IPS DF 19.7 (cell line): ENCODE measurements at places on chromosomes 3 and 15.

DNA sequence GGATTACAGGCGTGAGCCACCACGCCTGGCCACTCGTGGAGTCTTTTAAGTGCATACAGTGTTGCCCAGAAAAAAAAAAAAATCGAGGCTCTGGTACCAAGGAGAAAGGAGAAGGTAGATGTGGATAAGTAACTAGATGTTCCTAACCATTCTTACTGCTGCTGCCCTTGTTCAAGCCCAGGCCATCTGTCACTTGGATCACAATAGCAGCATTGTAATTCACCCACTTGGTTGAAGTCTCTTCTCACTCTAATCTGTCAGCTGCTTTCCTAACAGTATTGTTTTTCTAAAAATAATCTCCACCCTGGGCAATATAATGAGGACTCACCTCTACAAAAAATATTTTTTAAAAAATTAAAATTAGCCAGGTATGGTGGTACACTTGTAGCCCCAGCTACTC is 58.0 kb upstream of the CRTC3 start:
- DNase-seq: no peak

- DNase-seq: no peak
Observed at GRCh38 chr15:70976851-70977250, 84.2 kb downstream of the LRRC49 start.

DNA sequence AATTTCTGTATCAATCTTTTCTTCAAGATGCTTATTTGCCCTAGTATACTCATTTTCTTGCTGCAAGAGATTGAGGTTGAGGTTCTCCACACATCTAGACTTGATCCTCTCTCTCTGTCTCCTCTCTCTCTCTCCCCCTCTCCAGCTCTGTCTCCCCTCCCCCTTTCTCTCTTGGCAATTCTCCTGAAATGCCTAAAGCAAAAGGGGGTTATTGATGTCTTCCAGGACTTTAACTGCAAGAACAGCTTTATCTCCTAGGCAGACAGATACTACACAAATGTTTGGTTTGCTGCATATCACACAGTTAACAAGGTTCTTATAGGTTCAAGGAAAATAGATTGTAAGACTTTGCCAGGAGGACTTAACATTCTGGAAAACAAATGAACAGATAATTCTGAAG is 52.1 kb downstream of the TMEM212 start:
- DNase-seq: no peak

- DNase-seq: no peak
Observed at GRCh38 chr3:37737134-37737533, 124.5 kb upstream of the CTDSPL start.

DNA sequence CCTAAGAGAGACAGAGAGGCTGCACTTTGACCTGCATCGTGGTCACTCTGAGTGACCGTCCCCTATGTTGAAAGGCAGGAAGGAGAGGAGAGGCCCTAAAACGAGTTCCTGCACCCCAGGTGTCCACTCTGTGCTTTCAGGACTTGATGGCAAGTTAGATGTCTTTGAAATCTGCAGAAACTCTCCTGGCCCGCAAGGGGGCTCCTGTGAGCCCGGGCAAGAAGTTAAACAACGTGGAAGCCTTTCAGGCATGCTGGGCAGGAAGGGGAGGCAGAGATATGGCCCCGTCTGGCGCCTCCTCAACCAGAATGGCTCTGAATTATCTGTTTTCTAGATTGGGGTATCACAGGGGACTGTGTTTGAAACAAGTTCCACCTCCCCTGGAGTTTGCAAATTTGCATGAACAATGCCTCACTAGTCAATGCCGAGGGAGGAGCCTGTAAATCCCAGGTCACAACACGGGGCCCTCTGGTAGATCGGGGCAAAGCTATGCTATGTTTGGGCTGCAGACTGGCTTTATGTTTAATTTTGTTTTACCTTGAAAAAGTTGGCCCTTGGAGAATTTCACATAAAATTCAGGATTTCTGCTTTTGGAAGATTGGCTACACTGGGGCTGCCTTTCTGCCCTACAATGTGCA is 9.8 kb downstream of the CTXND1 start:
- DNase-seq: no peak

GRCh38 chr15:38238311-38238710 is 14.3 kb upstream of the SPRED1 start:
- no peak for DNase-seq

DNA sequence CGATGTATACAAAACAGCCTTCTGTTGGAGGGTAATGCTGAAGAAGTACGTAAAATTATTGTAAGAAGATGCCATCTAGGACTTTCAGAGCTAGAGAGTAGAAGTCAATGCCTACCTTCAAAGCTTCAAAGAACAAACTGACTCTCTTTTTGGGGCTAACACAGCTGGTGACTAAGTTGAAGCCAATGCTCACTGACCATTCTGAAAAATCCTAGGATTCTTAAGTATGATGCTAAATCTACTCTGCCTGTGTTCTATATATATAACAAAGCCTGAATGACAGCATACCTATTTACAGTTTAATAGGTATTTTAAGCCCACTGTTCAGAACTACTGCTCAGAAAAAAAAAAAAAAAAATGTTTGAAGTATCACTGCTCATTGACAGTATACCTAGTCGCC is 18.9 kb downstream of the ADPGK start:
- no peak for DNase-seq

DNA sequence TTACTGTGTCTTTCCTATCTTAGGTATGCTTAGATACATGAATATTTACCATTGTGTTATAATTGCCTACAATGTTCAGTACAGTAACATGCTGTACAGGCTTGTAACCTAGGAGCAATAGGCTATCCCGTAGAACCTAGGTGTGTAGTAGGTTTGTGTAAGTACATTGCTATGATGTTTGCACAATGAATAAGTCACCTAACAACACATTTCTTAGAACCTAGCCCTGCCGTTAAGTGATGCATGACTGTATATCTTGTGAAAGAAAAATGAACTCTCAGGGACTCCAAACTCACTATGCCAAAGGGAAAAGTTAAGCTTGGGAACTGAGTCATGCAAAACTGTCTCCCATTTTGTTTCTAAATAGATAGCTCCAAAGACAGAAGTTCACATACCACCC is 91.5 kb upstream of the ACP3 start:
- DNase-seq: no peak

GRCh38 chr15:60124460-60125070 is 120.5 kb downstream of the FOXB1 start:
- DNase-seq: no peak

- no peak for DNase-seq
Observed at GRCh38 chr15:82021992-82022391, 23.8 kb downstream of the MEX3B start.

DNA sequence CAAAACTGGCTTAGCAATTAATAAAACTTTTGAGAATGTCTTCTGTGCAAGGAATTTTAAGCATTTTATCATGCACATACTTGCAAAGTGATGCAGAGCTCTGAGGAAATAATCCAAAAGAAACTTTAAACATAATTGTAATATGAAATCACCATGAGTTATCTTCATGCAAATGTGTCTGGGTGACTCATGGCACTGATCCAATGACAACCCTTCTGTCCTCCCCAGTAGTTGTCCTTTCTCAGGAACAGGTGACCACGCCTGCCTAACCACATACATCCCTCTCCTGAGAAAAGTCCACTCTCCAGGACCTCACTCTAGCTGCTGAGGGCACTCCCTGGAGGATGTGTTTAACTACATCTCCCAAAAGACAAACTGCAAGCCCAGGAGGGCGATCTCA is 530.6 kb upstream of the IL12A start:
- DNase-seq: peak; percentile 15

DNA sequence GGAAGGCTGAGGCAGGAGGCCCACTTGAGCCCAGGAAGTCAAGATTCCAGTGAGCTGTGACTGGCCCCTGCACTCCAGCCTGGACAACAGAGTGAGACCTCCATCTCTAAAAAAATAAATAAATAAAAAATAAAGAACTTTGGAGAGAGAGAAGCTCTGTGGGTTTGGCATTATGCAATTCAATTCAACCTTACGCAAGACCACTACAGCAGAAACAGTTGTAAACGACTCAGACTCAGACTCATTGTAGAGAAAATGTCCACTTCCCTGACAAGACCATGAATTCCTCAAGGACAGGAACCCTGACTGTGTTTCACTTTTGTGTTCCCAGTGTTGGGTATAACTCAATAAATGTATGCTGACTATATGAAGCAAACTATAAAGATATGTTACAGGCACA is 90.3 kb upstream of the C3orf80 start:
- DNase-seq: no peak

DNA sequence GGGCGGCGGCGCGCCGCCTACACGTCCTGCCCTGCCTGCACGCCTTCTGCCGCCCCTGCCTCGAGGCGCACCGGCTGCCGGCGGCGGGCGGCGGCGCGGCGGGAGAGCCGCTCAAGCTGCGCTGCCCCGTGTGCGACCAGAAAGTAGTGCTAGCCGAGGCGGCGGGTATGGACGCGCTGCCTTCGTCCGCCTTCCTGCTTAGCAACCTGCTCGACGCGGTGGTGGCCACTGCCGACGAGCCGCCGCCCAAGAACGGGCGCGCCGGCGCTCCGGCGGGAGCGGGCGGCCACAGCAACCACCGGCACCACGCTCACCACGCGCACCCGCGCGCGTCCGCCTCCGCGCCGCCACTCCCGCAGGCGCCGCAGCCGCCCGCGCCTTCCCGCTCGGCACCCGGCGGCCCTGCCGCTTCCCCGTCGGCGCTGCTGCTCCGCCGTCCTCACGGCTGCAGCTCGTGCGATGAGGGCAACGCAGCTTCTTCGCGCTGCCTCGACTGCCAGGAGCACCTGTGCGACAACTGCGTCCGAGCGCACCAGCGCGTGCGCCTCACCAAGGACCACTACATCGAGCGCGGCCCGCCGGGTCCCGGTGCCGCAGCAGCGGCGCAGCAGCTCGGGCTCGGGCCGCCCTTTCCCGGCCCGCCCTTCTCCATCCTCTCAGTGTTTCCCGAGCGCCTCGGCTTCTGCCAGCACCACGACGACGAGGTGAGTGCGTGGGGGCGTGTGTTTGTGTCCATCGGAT is 602 bp downstream of the TRIM71 start:
- DNase-seq: no peak

DNA sequence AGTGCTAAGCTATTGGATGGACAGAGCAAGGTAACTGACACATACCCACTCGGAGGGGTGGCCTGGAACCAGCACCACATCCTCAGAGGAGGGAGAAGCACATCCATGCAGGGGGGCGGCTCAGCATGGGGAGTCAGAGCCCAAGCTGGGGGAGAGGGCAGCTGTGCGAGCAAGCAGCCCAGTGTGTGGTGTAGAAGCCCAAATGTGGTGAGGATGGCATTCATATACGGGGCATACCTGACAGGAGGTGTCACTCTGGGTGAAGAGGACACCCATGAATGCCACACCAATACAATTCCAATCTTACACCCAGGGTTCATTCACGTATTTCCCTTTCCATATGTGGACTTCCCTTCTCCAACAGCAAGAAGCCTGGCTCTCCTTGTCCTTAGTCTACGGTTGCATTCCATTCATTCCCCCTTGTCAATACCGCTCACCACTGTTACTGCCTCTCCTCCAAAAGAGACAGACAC is 58.7 kb upstream of the ACAN start:
- DNase-seq: no peak

DNA sequence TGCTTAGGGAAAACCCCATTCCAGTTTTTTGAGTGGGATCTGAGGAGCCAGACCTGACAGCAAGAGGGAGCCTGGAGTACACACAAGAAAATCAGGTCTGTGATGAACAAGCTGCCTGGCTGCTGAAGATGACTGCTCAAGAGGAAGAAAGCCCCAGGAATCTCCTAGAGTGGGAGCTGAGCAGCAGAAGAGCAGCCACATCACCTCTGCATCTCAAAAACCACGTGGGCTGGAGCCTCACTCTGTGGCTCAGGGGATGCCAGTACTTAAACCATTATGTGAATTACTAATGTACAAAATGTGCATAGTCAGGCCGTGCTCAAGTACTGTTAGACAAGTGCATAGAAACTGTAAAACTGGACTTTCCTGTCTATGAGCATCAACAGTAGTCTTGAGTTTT is 52.4 kb downstream of the SLC9A9 start:
- DNase-seq: no peak

- DNase-seq: no peak
Observed at GRCh38 chr3:30286007-30286669, 320.3 kb upstream of the TGFBR2 start.

- DNase-seq: no peak
Observed at GRCh38 chr3:106401666-106402490, 533.1 kb upstream of the CBLB start.

DNA sequence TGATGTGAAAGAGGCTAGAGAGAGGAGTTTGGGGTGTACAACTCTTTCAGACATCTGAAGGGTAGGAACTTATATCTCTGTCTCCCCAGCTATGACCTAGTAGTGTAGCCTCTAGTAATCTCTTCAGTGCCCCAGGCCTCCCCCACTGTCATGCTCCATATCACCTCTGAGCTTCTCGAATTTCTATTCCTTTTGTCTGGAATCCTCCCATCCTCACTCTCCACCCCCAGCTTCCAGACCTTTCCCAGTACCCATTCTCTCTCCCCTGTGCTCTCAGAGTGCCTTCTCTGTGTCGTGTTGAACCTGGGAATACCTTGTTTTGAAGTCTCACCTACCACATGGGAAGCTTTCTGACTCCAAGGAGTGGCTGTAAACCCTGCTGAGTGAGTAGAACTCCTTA is 3.6 kb upstream of the RBPMS2 start:
- no peak for DNase-seq

DNA sequence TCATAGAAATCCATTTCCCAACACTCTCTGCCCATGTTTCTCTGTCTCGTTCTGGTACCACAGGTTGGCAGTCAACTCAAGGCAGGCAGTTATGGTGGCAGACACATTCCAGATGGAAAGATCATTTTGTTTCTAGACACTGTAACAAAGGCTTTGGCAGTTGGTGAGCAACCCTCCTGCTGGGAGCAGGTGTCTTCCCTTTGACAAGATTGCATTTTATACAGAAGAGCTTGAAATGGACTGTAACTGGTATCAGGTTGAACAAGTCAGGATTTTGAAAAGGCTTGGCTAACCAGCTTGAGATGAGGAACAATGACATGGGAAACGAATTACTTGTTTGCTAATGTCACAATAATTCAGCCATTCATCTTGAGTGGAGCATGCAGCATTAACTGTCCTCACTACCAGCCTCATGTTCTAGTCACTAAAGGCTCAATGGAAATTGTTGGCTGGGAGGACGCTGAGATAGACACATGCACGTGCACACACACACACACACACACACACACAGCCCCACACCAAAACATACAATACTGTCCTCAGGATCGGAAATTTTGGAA is 170.0 kb downstream of the SEMA6D start:
- DNase-seq: no peak

DNA sequence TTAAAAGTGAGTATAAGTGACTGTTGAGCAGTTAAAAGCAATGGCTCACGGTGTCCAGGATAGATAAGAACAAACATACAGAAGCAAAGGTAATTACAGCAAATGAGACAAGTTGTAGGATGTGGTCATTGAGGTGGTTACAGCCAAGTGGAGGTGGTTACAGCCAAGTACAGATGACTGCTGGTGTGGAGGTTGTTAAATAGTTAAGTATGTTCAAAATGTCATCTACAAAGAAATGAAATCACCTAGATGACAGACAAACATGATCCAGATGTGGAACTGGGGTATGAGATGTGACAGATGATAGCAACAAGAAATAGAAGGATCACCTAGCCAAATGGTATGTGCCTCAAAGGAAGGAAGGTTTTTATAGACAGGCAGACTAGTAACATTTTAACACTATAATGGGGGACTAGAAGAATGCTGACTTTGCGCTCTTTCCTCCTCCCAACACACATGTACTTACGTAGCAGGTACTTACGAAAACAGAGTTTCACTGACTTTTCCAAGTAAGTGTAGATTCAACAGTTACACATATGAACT is 6.8 kb upstream of the ANKRD28 start:
- no peak for DNase-seq
